ENCODE measurements at places on chromosomes 3 and 15. TPM values are rescaled to one million over a fixed set of nuclear protein-coding genes. Genes with fewer than 3 reads are reported as not detected.

The ARGFX gene
- not detected for total RNA-seq

The ZPLD1 gene
- not detected for total RNA-seq

The C3orf70 gene
- not detected for total RNA-seq

- H3K36me3 ChIP-seq = peaks cover 10% of the 10 kb centered on the region
- no peaks in the 10 kb centered on the region for H3K4me1 ChIP-seq
- no peaks in the 10 kb centered on the region for H3K27me3 ChIP-seq
- H3K27ac ChIP-seq = no peak overlapping the region
- H3K4me3 ChIP-seq = no peak overlapping the region
- DNase-seq = no peak
Observed at GRCh38 chr3:111112913-111113312, 41.3 kb downstream of the NECTIN3 start.

The ACY1 gene
- 73.2 TPM for total RNA-seq

GRCh38 chr15:38535491-38536200, 29.0 kb downstream of the RASGRP1 start:
- no peak overlapping the region for H3K27ac ChIP-seq
- no peaks in the 10 kb centered on the region for H3K27me3 ChIP-seq
- H3K4me1 ChIP-seq = 0 out of 2 replicates have a peak, but pooled peaks cover 9% of the 10 kb centered on the region

GRCh38 chr15:33098094-33099058, 96.1 kb downstream of the FMN1 start:
- H3K27ac ChIP-seq = no peak overlapping the region
- H3K4me3 ChIP-seq = no peak overlapping the region
- no peaks in the 10 kb centered on the region for H3K27me3 ChIP-seq
- DNase-seq = no peak
- peaks cover 8% of the 10 kb centered on the region for H3K4me1 ChIP-seq

- no peak overlapping the region for H3K4me3 ChIP-seq
- H3K36me3 ChIP-seq = no peaks in the 10 kb centered on the region
- peaks cover 5% of the 10 kb centered on the region for H3K4me1 ChIP-seq
- no peak overlapping the region for H3K27ac ChIP-seq
- no peak for DNase-seq
Observed at GRCh38 chr3:50524746-50525145, 21.3 kb upstream of the CACNA2D2 start.

The RRP9 gene
- total RNA-seq = 71.3 TPM

GRCh38 chr15:84975871-84976351, 5.7 kb upstream of the PDE8A start:
- no peaks in the 10 kb centered on the region for H3K36me3 ChIP-seq
- H3K27ac ChIP-seq = no peak overlapping the region
- peaks cover 8% of the 10 kb centered on the region for H3K4me1 ChIP-seq
- no peaks in the 10 kb centered on the region for H3K27me3 ChIP-seq
- H3K4me3 ChIP-seq = no peak overlapping the region

The CLEC3B gene
- total RNA-seq = 0.57 TPM

GRCh38 chr15:64622410-64623260, 152.8 kb downstream of the RBPMS2 start:
- no peaks in the 10 kb centered on the region for H3K4me1 ChIP-seq
- 0 out of 2 replicates have a peak, but pooled peaks cover 5% of the 10 kb centered on the region for H3K36me3 ChIP-seq
- no peak for DNase-seq
- H3K4me3 ChIP-seq = no peak overlapping the region
- no peaks in the 10 kb centered on the region for H3K27me3 ChIP-seq

GRCh38 chr15:74626752-74627692, 11.4 kb downstream of the CLK3 start:
- no peak for DNase-seq
- no peak overlapping the region for H3K27ac ChIP-seq
- no peaks in the 10 kb centered on the region for H3K27me3 ChIP-seq
- H3K36me3 ChIP-seq = peaks cover 77% of the 10 kb centered on the region
- H3K4me1 ChIP-seq = no peaks in the 10 kb centered on the region

GRCh38 chr3:142104763-142105162, 44.6 kb downstream of the TFDP2 start:
- no peaks in the 10 kb centered on the region for H3K36me3 ChIP-seq
- no peaks in the 10 kb centered on the region for H3K4me1 ChIP-seq
- no peak for DNase-seq
- no peak overlapping the region for H3K27ac ChIP-seq
- no peak overlapping the region for H3K4me3 ChIP-seq

- H3K4me1 ChIP-seq = no peaks in the 10 kb centered on the region
- H3K27ac ChIP-seq = no peak overlapping the region
- no peaks in the 10 kb centered on the region for H3K27me3 ChIP-seq
- H3K36me3 ChIP-seq = no peaks in the 10 kb centered on the region
- no peak for DNase-seq
Observed at GRCh38 chr3:16508243-16508578, 5.3 kb downstream of the RFTN1 start.

The CDC25A gene
- total RNA-seq = 19.6 TPM

DNA sequence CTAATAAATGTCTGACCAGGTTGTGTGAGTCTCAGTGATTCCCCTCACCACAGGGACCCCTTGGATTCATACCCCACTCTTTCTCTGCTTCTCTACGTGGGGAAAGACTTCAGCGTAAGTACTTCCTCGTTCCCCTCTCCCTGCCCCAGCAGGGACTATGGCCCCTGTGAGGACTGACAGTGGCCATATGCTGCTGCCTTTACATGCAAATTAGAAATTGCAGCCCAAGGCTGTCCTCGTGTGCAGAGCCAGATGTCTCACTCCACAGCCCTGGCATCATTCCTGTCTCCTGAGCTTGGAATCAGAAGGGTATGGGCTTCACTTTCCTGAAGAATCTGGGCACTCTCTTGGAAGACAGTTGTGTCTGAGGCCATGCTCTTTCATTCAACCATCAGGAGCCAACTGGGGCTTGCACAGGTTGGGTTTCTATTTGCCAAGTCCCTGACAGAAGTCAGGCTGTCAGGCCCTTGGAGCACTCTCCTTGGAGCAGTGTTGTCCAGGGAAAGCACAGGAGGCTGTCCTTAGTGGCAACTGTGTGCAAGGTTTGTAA, 30.5 kb upstream of the IQCF2 start:
- H3K4me3 ChIP-seq = no peak overlapping the region
- DNase-seq = no peak
- no peaks in the 10 kb centered on the region for H3K36me3 ChIP-seq
- H3K27me3 ChIP-seq = no peaks in the 10 kb centered on the region
- no peak overlapping the region for H3K27ac ChIP-seq

DNA sequence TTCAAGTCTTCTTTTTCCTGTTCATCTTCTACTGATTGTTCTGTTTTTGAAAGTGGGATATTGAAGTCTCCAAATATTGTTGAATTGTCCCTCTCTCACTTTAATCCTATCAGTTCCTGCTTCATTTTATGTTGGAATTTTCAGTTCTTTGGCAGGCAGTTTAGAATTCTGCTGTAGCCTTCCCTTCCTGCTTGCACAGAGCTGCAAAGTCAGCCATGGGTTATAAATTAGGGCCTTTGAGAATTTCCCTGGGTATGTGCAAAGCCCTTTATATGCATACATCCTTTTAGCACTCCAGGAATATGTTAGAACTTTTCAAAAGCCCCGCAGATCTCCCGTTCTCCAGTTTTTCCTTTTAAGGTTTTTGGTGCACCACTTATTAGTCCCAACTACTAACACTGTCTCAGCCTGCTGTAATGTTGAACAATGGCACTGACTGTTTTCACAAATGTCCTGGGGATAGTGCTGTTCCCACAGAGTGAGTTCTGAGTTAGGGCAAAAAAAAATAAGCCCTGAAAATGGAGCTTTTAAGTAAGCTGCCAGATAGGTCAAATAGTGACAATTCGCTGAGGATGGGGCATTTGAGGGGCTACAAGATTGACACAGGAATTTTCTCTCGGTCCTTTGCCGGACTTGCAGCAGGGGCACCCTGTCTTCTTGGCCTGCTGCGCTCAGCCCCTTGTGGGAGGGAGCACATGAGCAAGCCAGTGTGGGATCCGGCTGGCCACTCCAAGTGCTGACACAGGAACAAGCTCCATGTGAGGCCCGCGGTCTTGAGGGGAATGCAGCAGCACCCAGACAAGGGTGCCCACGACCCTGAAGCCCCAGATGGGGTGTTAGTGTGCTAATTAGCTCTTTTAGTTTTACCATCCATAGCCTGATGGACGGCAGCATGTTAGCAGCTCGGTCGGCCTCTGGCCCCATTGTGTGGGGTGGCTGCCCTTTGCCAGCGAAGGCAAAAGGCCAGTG, 96.0 kb downstream of the VPS8 start:
- no peak for DNase-seq
- no peaks in the 10 kb centered on the region for H3K27me3 ChIP-seq
- H3K27ac ChIP-seq = no peak overlapping the region
- H3K36me3 ChIP-seq = no peaks in the 10 kb centered on the region
- no peaks in the 10 kb centered on the region for H3K4me1 ChIP-seq
- H3K4me3 ChIP-seq = no peak overlapping the region

The CLSTN2 gene
- 0.02 TPM for total RNA-seq

DNA sequence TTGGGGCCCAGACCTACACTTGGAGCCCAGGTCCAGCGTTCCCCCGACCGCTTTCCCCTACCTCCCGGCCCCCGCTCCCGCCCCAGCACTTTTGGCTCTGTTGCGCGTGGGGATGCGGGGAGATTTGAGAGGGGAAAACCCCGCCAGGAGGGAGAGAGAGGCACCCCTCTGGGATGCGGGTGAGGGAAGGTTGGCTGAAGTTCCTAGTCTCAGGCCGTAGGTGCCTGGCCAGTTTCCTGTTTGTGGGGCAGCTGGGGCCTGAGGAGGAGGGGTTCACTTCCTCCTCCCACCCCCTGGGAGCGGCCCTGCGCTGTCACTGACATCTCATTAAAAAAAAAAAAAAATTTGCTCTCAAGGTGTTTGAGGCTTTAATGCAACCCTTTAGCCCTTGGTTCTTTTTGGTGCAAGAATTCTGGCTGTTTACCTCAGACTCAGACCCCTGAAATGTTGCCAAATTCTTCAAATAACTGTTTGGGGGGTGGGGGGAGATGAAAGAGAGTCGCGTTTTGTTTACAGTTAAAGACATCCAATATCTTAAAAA, 2.6 kb downstream of the FAM43A start:
- no peaks in the 10 kb centered on the region for H3K36me3 ChIP-seq
- H3K4me1 ChIP-seq = peaks cover 13% of the 10 kb centered on the region
- DNase-seq = no peak
- H3K4me3 ChIP-seq = no peak overlapping the region
- H3K27ac ChIP-seq = no peak overlapping the region

The PDIA3 gene
- total RNA-seq = 435 TPM

DNA sequence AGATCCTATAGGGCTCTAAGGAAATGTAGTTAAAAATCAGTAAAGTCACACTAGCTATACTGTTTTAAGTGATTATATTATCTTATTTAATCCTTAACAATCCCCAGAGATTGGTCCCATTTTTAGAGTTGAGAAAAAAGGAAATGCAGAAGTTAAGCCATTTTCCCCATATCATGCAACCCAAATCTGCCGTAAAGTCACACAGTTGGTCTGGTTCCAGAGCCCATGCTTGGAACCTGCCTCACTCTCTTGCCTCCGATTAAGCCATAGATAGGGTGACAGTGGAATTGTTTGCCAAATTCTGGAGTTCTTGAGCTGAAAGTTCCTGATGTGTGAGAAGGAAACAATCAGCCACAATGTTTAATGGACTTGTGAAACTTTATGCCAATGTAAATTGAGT, 2.3 kb upstream of the P2RY13 start:
- no peak for DNase-seq
- H3K27me3 ChIP-seq = no peaks in the 10 kb centered on the region
- no peak overlapping the region for H3K27ac ChIP-seq
- H3K36me3 ChIP-seq = no peaks in the 10 kb centered on the region
- H3K4me1 ChIP-seq = peaks cover 22% of the 10 kb centered on the region

DNA sequence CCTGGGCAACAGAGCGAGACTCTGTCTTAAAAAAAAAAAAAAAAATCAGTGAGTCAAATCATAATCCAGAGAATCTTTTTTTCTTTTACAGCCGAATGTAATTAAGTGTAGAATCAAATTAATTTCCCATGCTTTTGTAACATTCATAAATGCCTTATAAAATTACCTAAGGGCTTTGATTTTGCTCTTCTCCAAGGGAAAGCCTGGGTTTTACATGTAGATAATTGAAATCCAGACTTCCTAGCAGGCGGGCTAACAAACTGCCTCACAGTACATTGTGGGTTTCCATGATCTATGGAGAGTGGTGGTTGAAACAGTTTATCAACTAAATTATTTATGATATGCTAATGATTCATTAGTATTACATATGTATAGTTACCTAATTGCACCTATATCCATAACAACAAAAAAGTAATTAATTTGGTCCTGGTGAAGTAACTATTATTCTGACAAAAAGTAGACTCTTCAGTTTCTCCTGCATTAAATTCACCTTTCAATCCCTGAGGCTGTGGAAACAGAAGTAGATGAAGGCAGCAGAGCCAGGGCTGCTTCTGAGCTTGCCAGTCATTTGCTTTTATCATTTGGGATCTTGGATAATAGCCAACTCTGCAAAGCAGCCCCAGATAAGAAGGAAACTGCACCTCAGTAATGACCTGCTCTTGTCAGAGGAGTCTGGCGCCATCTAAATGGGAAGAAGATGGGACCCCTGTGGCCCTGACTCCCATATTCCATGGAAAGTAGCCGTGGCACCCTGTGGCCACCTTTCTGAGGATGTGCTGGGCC, 9.5 kb downstream of the CCR9 start:
- DNase-seq = no peak
- H3K4me1 ChIP-seq = peaks cover 18% of the 10 kb centered on the region
- no peak overlapping the region for H3K27ac ChIP-seq
- H3K36me3 ChIP-seq = no peaks in the 10 kb centered on the region
- H3K27me3 ChIP-seq = no peaks in the 10 kb centered on the region
- no peak overlapping the region for H3K4me3 ChIP-seq

- H3K4me3 ChIP-seq = no peak overlapping the region
- H3K27ac ChIP-seq = no peak overlapping the region
- H3K36me3 ChIP-seq = no peaks in the 10 kb centered on the region
Observed at GRCh38 chr3:122929188-122930062, 98.1 kb downstream of the SEMA5B start.

- no peak for DNase-seq
- H3K27ac ChIP-seq = no peak overlapping the region
- H3K4me1 ChIP-seq = peaks cover 7% of the 10 kb centered on the region
- H3K27me3 ChIP-seq = no peaks in the 10 kb centered on the region
- H3K4me3 ChIP-seq = no peak overlapping the region
Observed at GRCh38 chr3:50562861-50563260, 4.7 kb downstream of the C3orf18 start.
